ENCODE measurements at places on chromosomes 5 and 9.

- no peak for DNase-seq
These were observed 5.5 kb downstream of the HIGD2A start for GRCh38 chr5:176394096-176394495.

GRCh38 chr9:111842313-111842712 lies 47.6 kb upstream of the SHOC1 start:
- DNase-seq, result no peak

GRCh38 chr5:125083981-125084380 lies 337.5 kb upstream of the ZNF608 start:
- no peak for DNase-seq

- DNase-seq, result no peak
These were observed 525 bp upstream of the AK3 start for GRCh38 chr9:4741365-4742089.

DNA sequence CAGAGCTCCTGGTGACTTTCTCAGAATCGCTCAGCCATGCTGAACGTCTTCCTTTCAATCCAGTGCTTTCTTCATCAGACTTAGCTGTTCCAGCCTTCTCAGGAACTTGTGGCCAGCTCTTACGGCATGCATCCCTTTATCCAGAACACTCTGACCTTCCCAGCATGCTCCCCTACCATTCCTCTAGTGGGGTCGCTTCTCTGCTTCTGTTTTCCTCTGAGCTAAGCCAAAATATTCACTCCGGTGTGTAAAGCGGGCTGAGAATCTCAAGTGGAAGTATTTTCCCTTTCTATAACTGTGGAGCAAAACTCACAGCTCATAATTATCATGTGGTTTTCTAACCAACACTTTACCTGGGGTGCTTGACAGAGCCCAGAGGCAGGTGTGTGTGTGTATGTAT lies 6.2 kb downstream of the DCANP1 start:
- DNase-seq, result no peak

- DNase-seq, result no peak
These were observed 41.6 kb upstream of the ZNF300 start for GRCh38 chr5:150946351-150946905.

GRCh38 chr9:18611971-18612370 lies 138.0 kb downstream of the ADAMTSL1 start:
- no peak for DNase-seq

- DNase-seq, result no peak
These were observed 52.5 kb downstream of the FGF10 start for GRCh38 chr5:44336708-44337107.

DNA sequence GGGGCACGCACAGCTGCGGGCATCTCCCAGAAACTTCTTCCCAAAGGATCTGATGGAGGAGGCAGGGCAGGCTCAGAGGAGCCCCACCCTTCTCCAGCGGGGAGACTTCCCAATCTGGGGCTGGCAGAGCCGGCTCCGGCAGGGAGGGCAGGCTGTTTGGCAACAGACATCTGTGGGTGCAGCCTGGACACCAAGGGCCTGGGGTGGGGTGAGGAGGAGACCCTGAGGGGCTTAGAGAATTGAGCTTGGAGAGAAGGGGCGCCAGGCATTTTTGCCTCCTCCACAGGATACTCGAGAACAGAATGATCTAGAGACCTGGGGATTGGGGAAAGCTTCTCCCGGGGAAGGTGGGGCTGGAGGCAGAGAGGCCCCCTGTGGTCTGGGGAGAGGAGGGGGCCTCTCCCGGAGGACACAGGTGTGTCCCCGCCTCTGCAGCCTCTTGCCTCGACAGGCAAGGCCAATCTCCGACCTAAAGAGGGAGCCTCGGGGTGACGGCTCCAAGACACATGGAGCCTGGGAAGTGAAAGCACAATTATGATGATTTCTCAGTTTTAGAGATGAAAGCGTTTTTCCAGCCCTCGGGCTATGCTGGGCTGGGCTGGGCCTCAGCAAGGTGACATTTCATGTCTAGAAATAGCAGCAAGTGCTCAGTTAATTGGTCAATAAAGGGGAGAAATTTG lies 8.4 kb downstream of the LHX3 start:
- no peak for DNase-seq

Data from stimulated activated CD4-positive, alpha-beta T cell treated with anti-CD3 and anti-CD28 coated beads, TNF-alpha, amount 100 ng/mL, for 4 hours (primary cell).